ENCODE measurements at places on chromosomes 1 and 21. TPM values are rescaled to one million over a fixed set of nuclear protein-coding genes. Genes with fewer than 3 reads are reported as not detected.
A peak's percentile ranks its signal among the peaks of the same experiment; 100 is the strongest.

- DNase-seq: peak; percentile 74
Measured at GRCh38 chr21:16509476-16509875, 779.7 kb downstream of the USP25 start.

PLA2G2C gene
- not detected for total RNA-seq

FCRLA gene
- not detected for total RNA-seq

FCRL4 gene
- not detected for total RNA-seq

DNA sequence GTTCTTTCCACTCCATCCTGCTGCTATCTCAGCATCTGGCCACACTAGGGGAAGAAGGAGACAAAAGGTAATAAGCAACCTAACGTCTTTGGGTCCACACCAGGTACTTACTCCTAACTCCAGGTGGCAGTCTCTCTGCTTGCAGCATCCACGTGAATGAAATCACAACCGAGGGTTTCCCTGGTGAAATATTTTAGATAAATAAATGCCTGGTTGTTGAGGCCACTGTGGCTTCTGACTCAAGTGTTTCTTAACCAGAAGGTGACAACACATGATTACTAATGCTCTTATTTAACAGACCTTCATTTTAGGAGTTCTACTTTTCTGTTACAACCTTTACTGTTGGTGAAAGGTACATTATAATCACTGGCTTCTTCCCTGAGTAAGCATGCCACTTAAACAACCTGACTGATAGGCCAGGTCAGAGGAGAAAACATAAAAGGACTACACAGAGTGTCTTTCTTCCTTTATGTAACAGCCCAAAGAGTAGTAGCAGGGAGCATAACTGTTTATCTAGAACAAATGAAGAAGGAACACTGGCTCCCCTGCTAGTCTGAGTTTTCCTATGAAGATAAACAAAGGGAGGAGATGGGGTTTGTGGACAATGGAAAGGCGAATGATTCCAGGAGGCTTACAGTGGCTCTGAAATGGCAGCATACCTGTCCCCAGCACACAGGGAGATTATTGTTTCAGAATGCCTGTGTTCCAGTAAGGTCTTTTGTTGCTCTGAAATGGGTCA lies 59.9 kb downstream of the SYT6 start:
- no peak for DNase-seq

CLK2 gene
- total RNA-seq: 29.7 TPM

DNA sequence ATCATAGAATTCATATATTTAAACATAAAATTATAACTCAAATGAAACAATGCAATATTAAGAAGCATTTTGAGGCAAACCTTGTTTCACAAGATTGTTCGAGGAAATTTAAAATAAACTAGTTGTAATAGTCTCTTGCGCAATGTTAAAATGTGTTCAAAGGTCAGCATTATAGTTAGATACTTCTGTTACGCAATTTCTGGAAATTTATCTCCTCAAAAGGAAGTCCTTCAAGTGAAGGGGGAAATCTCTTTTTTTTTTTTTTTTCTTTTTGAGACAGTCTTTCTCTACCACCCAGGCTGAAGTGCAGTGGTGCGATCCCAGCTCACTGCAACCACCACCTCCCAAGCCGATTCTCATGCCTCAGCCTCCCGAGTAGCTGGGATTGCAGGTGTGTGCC lies 52.1 kb downstream of the FMO4 start:
- peak; percentile 39 for DNase-seq

DNA sequence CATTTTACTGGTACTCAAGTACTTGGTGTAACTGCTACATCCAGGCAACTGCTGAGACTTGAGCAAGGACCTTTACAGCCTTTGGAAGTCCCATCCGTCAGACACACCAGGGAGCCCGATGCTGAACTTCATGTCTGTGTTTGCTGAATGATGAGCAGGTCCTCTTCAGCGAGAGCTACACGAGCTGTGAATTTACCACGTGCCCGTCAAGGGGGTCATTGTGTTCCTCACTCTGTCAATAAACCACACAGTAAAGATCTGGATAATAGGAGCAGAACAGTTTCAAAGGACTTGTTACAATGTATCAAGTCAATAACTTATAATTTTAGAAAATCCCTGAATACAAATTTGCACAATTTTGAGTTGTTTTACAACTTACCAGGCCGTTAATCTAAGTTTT lies 427.2 kb downstream of the KIF26B start:
- DNase-seq: no peak

ST6GALNAC3 gene
- total RNA-seq: 3.1 TPM

LRRIQ3 gene
- 1.3 TPM for total RNA-seq

FAM110D gene
- total RNA-seq: not detected

DNA sequence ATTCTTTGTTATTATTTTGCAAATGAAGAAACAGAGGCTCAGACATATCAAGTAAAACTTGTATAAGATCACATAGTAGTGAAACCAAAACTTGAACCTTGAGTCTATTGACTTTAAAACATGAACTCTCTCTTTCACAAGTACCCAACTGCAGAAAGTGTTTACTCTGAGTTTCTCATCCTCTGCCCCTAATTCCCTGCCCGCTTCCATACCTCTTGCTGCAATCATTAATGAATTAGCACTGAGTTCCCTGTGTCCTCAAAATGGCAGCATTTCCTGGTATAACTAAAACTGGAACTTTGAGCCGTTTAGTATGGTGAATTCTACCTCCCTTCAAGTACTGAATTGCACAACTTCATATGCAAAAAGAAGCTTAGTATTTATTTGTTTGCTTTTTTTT lies 147.7 kb upstream of the DNAH14 start:
- DNase-seq: no peak

ARTN gene
- not detected for total RNA-seq

DNA sequence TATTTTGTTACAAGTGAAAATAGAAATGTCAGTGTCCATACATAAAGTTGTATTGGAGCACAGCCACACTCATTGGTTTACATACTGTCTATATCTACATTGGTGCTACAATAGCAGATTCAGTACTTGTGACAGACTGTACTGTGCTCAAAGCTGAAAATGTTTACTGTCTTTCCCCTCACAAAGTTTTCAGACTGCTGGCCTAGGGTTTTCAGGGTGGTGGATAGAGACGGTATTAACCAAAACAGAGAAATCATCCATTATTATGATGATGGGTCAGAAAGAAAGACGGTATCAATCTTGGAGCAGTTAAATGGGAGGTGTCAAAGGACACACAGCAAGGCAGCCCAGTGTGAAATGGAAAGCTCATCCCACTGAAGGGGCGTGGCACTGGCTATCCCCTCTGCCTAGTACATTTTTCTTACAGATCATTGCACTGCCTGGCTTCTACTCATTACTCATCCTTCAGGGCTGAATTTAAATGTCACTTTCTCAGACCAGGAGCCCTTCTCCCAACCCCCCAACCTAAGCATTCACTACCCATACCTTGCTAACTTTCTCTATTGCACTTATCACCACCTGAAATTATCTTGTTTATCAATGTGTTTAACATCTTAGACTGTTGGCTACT lies 10.2 kb downstream of the JAK1 start:
- peak; percentile 28 for DNase-seq

EPHB2 gene
- total RNA-seq: 24.9 TPM

- DNase-seq: peak; percentile 21
Measured at GRCh38 chr1:164443166-164443565, 115.8 kb upstream of the PBX1 start.

- DNase-seq: no peak
Measured at GRCh38 chr1:30909365-30910068, 959 bp upstream of the SDC3 start.

DNA sequence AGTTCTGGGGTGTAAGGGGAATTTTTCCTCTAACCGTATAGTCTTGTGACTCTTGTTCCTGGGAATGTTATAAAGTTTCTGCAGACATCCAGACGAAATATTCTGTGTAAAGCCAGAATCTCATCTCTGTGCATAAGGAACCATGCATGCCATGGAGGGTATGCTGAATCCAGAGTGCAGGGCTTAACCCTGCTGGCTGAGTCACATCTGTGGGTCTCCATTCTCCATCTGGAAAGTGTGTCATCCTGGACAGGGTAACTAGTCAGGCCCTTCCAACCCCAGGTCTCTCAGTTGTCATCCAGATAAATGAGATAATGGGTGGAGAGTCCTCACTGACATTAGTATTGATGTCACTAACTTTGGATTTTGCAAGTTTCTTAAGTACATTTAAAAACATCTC lies 48.8 kb downstream of the ATP5PO start:
- DNase-seq: peak; percentile 36
